Stimulated activated CD8-positive, alpha-beta memory T cell treated with anti-CD3 and anti-CD28 coated beads, Interleukin-2, amount 100 ng/mL, for 48 hours (primary cell): ENCODE measurements at places on chromosomes 1 and 21.

DNA sequence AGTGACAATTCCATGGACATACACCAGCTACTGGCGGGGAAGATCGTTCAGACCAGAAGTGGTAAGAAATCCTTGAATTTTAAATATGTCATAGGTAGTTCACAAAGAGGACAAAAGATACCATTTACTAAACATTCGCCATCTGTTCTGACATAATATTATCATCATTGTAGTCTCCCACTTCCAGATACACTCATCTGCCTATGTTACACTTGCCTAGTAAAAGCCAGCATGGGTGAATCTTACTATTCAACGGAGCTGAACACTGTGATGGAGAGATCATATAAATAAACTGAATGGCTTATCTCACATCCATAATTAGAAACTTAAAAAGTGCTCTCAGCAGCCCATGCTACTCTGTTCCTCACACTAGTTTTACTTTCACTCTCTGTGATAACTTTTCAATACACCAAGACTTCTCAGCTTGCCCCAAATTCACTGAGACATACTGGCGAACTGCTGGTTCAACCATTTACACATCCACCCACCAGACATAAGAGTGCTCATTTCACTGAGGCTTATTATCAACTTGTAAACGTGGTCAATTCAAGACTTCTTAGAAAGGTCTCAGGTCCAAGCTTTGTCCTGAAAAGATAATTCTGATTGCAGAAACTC is 463 bp upstream of the PRRC2C start:
- DNase-seq = no peak

GRCh38 chr1:90162216-90162615 is 167.3 kb downstream of the ZNF326 start:
- no peak for DNase-seq

DNA sequence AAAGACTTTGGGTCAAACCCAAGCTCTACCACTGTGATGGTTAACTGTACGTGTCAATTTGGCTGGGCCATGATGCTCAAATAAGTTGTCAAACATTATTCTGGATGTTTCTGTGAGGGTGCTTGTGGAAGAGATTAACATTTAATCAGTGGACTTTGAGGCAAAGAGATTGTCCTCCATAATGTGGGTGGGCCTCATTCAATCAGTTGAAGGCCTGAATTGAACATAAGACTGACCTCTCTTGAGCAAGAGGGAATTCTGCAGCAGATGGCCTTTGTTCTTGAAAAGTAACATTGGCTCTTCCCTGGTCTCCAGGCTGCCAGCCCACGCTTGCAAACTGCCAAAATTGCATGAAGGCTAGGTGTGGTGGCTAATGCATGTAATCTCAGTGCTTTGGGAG is 94.5 kb upstream of the SPATA6 start:
- no peak for DNase-seq

DNA sequence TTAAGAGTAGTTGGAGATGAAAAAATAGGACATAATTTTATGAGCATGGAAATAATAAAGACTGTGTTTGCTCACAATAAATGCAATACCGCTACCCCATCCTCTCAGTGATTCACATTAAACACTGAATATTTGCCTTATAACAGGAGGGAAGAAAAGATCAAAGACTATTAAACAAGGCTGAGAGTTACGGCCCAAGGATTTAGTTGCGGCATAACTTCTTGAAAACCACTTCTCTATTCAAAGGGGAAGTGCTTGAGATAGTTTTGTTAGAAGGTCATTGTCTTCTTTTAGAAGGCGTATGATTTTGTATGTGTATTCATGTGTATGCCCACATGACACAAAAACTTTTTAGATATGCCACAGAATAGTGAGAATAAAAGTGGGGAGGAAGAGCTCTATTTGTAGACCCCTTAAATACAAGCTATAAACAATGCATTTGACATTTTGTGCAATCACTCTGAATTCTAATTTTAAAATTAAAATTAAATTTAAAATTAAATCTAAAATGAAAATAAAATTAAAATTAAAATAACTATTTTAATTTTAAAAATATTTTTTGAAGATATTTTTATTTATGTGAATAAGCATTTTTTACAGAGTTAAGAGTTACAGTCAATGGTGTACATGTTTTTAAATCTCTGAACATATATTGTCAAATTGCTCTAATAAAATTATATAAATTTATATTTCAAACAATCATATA is 986.6 kb upstream of the ADAMTS5 start:
- no peak for DNase-seq

DNA sequence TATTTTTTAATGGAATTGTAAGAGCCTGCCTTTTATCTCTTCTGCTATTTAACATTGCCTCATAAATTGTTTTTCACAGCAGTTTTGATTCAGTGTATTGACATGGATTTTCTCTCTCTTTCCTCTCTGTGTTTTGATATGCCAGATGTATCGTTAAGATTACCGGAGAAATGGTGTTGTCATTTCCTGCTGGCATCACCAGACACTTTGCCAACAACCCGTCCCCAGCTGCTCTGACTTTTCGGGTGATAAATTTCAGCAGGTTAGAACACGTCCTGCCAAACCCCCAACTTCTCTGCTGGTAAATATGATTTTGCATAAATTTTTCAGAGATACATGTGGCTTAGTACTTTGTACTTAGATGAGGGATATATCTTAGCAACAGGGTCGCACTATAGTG is 23.1 kb upstream of the DYNLT5 start:
- DNase-seq = no peak

DNA sequence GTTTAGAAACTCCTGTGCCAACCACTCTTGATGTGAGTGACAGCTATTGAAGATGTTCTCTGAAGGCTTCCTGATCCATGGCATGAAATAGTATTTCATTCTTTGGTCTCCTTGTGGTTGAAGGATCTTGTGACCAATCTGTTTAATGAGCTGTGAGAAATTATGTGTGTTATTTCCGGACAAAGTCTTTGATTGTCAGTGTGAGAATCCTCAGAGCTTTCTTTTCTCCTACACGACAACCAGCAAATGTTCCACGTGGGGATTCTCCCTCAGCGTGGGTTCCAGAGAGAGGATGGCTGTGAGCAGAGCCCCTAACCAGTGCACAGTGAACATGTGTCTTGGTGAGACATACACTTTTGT is 45.0 kb upstream of the HOOK1 start:
- no peak for DNase-seq

DNA sequence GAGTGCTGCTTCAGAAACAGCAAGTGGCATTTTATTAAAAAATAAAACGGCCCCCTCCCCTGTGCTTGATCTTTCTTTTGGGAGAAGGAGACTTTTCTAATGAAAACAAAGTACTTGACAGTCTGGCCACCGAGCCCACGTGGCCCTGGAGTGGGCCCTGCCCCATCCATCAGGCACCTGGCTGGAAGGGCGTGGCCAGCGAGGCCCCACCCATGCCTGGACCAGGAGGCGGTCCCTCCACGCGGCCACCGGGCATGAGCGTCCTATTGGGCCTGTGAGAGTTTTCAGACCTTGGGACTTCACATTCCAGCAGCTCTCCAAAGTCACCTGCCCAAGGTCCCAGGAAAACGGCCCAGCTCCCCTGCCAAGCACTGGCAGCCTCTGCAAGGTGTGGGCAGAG is 144.7 kb downstream of the CASZ1 start:
- no peak for DNase-seq

- DNase-seq = no peak
These were observed 258 bp downstream of the CCT3 start for GRCh38 chr1:156337888-156338179.

DNA sequence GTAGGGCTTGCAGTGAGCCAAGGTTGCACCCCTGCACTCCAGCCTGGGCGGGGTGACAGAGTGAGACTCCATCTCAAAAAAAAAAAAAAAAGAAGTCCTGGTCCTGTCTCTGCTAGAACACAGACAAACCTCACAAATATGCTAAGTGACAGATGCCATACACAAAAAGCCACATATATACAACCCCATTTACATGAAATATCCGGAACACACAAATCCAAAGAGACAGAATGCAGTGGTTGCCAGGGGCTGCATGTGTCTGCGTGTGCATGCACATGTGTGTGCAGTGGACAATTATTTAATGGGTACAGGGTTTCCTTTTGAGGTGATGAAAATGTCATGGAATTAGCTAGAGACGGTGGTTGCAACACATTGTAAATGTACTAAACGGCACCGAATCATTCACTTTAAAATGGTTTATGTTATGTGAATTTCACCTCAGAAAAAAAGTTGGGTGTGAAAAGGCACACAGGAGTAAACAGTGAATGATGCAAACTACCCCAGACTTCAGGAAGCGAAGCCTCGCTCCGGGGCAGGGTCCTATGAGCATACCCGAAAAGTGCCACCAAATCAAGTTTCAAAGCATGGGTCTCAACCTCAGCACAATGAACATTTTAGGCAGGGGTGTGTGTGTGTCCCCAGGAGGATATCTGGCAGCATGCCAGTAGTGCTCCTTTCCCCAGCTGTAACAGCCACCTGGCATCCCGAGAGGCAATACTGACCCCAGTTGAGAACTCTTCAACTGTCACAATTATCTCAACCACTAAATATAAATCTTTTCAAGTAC is 48.3 kb downstream of the GNB1 start:
- no peak for DNase-seq

DNA sequence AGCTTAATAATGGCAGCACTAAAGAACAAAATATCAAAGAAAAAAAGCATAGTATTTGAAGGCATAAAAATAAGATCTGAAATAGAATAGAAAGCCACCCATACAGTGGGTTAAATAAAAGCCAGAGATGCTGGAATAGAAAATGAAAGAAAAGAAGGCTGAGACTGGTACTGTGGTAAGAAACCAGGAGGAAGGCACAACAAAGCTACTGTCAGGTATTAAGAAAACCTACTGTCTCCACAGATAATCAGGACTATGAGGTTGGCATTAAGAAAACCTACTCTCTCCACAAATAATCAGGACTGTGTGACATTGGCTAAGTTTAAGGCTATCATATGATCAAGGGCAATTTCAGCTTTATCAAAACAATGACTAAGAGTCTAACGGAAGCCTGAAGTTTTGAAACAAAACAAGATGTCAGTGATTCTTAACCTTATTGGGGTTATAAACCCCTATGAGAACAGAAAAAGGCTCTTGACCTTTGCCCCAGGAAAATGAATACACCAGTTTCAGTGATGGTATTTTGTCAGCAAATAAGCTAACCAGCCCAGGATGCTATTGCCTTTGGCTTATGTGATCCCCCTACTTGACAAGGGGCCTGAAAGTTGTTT is 24.4 kb downstream of the MCOLN2 start:
- no peak for DNase-seq

DNA sequence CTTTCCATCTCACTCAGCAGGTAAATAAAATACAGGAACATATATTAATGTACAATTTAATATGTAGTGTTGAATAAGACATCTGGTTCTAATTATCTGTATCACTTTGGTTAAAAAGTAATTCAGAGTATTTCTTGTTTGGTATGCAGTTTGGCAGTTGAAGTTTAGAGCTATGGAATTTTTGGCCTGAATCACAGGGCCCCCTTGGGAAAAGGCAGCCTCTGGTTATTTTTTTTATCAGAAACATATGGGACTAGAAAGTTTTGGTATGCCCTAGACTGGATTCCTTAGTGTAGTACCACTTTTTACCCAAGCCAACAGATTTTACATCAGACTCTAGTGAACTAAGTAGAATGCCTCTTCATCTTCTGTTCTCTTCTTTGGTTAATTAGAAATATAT is 26.4 kb downstream of the CNST start:
- DNase-seq = no peak

DNA sequence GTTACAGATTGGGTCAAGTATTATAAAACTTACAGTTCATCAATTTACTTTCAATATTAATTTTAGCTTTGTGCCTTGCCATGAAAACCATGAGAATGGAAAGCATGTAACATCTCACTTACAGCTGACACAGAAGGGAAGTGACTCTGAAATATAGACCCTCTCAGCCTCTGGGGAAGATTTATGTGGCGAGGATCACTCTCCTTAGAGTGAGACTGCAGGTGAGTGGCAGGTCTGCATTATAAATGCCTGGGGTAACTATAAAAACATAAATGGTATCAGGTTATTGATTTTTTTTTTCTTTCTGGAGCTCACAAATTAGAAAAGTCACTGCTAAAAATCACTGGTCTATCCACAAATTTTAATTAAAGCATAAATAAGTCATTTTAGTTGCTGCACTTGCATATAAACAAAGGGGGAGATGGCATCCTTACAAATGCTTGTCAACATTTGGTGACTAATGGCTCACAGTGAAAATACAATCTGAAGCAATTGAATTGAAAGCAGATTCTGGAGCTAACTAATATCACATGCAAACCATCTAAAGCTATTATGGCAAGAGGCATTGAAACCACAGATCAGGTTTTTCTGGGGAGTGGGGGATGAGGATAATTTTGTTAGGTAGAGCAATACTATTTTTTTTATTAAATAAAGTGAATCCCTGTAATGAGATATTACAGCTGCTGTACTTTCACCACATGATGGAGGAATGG is 200.9 kb downstream of the TM2D1 start:
- no peak for DNase-seq

GRCh38 chr1:22639286-22639685 is 2.9 kb downstream of the C1QA start:
- no peak for DNase-seq
